ENCODE measurements at places on chromosomes 11 and 22. TPM values are rescaled to one million over a fixed set of nuclear protein-coding genes. Genes with fewer than 3 reads are reported as not detected.

DNA sequence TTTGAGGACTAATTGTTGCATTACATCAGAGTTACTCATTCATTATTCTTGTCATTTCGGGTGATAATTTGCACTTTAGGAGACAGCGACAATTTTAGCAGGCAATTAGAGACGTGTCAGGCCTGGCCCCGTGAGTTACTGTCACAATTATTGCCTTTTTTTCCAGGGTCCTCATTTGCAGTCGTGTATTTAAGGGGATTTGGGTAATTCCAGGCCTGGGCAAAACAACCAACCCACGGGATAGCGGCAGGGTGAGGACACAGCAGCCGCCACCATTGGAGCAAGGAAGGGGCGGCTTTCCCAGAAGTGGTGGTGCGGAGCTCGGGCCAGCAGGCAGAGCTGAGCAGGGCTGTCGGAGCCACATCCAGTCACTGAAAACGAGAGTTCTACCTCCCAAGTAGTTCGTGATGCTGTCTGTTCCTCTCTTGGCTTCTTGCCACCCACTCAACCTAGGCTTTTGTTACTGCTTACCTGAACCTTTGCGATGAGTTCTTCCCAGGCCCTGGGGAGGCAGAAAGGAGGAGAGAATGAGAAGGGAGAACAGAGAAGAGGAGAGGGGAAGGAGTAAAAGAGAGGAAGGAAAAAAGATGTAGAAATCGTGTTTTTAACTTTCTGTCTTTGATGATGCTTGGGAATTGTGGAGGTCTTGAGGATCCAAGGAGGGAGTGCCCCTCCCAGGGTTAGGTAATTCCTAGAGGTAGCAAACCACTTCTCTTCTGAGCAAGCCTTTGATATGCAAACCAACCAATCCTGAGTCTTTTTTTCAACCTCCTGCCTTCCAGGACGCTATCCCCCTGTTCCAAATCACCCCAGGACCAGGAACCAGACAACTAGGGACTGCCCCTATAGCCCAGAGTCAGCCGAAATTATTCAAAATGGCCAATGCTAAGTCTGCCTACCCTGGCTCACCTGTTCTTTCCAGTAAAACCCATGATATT, 236.1 kb downstream of the MIAT start:
- no peak for DNase-seq

DNA sequence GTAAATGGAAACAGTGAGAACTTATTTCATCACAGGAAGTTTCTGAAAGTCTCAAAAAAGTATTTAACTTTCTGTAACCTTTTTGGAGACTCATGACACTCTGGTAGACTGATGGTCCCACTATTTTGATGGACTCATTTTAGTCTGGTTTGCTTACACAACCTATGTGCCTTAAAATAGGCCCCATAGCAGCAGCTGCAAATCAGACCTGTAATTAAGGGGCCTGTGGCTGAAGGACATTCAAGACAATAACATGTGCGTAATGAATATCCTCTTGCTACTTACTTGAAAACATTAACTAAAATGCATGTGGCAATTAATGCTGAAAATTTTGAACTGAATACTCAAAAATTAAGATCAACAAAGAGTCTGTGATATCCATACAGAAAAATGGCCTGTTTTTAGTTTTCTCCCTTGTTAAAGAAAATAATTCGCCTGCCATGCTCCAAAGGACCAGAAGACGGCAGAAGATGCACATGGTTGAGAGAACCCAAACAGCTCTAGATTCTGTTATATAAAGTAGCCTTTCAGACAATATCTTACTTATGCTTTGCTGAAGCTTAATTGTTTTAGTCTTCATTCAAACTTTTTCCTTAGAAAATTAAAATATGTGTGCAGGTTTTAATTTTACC, 568.5 kb downstream of the KCNA4 start:
- DNase-seq, result no peak

GRCh38 chr11:111886844-111887243, 7.5 kb downstream of the CFAP68 start:
- DNase-seq, result no peak

DNA sequence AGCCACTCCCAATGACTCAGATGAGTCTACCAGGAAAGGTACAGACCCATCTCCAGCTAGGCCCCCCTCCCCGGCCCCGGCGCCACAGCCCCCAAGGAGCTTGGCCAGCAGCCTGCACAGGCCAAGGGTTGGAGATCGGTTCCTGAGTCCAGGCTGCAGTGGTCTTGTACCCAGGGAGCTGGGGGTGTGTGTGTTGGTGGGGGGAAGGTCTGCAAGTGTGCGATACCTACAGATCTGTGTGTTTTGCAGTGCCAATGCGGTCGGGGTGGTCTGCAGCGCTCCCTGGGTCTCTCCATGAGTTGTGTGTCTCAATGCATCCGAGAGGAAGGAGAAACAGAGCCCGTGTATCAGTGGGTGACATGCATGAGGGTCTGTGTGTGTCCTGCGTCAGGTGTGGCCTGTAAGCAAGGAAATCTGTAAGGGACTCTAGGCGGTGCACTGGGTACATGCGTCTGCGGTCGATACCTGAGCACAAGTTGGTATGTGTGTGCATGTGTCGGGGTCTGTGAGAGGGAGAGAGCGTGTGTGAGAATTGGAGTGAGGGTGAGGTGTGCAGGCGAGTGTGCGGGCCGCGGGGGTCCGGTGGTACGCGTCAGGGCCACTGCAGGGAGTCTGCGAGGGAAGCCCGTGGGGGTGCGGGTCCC, 645 bp downstream of the CDC42BPG start:
- peak; percentile 41 for DNase-seq

DNA sequence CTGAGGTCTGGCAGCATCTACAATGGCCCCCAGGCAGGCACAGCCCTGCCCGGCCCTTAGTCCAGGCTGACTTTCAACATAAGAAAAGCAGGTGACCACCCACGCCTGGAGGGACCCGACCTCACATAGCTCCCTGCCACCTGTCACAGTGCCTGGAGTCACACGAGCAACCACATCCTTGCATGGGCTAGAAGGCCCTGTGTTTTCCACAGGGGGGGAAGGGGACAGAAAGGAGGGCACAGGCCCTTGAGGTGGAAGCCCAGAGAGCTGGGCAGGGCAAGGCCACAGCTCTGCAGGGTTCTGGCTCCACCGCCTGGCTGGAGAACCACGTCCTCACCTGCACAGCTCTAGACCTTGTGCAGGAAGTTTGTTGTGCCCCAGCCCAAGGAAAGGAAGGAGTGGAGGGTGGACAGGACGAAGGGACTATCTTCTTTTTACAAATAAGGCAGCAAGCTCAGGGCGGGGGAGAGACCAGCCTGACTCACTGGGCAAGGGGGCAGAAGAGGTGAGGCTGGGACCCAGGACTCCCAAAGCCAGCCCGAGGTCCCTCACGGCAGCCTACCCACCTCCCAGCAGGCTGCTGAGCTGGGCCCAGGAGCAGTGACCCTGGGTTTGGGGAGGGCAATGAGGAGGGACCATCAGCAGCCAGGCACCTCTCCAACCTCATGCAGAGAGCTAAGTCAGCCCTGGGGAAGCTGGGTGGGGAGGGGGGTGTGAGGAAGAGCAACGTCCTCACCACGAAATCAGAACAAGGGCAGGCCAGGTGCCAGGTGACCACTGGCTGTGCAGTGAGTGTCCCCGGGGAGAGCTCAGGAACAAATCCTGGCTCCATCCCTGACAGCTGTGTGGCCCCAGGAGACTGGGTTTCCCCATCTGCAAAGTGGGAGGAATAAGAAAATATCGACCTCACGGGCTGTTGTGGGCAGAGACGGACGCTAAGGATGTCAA, 4.3 kb downstream of the C1QTNF6 start:
- DNase-seq, result no peak

DNA sequence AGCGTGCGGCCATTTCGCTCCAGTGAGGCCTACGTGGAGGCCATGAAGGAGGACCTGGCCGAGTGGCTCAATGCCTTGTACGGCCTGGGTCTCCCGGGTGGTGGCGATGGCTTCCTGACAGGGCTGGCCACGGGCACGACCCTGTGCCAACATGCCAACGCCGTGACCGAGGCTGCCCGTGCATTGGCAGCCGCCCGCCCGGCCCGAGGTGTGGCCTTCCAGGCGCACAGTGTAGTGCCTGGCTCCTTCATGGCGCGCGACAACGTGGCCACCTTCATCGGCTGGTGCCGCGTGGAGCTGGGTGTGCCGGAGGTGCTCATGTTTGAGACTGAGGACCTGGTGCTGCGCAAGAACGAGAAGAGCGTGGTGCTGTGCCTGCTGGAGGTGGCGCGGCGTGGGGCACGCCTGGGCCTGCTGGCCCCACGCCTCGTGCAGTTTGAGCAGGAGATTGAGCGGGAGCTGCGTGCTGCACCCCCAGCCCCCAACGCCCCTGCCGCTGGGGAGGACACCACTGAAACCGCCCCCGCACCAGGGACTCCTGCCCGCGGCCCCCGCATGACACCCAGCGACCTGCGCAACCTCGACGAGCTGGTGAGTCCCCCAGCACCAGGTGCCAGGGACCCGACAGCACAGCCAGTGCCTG, 1.8 kb downstream of the GAS2L1 start:
- DNase-seq, result no peak

DNA sequence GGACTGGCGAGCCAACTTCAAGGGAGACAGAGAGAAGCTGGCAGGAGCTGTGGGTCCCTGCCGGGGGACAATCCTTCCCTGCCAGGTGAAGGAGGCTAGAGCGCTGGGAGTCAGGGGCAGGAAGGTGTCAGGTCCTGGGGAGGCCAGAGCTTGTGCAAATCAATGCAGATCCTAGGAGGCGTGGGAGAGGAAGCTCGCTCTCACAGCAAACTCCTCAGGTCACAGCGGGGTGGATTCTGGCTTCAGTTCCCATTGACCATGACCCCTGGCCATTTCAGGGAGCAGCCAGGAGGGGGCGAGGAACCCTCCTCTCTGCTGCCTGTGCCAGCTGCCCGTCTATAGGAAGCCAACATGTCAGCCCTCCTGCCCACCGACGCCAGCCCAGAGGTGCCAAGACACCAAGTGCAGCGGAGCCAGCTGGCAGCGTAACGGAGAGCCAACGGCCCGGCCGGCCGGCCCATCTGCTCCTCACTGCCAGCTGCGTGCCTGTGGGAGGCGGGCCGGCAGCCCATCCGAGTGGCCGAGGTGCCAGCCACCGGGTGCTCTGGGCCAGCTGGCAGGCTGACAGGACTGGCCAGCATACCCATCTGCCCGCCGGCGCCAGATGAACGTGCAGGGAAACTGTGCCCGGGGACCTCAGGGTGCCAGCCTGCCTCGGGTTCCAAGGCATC, 374.8 kb downstream of the MIAT start:
- no peak for DNase-seq

GRCh38 chr11:133981156-133981555, 24.4 kb upstream of the IGSF9B start:
- DNase-seq, result no peak

Gene NNMT
- total RNA-seq, result not detected

Gene TRIM21
- total RNA-seq, result 68.7 TPM

Gene SLC6A5
- total RNA-seq, result not detected

Gene NAALAD2
- total RNA-seq, result not detected
